Metanephros (tissue), 2 donors: ENCODE measurements at places on chromosomes 16 and 17. TPM values are rescaled to one million over a fixed set of nuclear protein-coding genes. Genes with fewer than 3 reads are reported as not detected.

ZNRF1 gene
- total RNA-seq: 23.9 TPM

CA5A gene
- not detected for total RNA-seq

CENPV gene
- total RNA-seq: 30.9 TPM

PPY gene
- not detected for total RNA-seq

PPM1E gene
- 2.2 TPM for total RNA-seq

SPNS3 gene
- total RNA-seq: 2.7 TPM
